Activated effector memory CD4-positive, alpha-beta T cell treated with Interleukin-2 at 50 U/mL for 16 hours (primary cell): ENCODE measurements at places on chromosomes 2 and 18.

- peak; percentile 37 for DNase-seq
Observed at GRCh38 chr18:11851806-11852337, 659 bp downstream of the CHMP1B start.

DNA sequence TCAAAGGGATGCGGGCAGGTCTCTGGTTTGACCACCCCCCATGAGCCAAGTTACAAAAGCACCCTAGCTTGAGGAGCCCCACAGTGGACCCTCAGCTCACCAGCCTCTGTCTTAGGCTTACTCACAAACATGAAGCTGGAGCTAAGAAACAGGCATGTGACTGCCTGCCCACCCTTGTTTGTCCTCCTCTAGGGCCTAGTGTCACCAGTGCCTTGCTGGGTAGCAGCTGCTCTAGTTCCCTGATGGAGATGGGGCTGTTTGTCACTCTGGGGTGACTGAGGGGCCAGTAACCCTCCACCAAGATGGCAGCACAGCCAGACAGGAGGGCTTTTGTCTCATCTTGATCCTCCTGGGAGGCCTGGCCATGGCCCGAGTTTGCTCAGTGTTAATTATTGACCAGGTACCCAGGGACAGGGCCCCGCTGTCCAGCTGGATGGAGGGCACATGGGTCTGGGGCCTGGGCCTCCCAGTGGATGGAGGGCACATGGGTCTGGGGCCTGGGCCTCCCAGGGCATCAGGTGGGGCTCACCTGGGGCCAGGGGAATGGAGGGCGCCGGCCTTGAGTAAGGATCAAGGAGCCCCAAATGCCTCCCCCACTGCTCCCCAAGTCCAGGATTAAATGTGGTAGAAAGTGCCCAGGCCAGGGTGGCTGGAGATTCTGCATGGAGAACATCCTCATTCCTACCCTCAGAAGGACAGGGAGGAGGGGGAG is 185.9 kb upstream of the HAAO start:
- no peak for DNase-seq

GRCh38 chr2:85830645-85831044 is 58.1 kb downstream of the ST3GAL5 start:
- DNase-seq: no peak

DNA sequence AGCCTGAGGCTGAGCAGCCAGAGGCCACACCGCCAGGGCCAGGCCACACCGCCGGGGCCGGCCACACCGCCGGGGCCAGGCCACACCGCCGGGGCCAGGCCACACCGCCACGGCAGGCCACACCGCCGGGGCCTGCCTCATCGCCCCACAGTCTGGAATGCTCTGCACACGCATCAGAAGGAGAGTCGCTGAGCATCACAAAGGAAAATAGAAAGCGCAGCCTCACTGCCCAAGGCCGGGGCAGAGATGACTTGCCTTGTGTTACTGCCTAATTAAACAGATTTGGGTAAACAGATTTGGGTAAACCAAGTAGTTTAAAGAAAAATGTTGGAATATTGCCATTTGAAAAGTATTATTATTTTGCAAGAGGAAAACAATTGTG is 10.4 kb upstream of the NFATC1 start:
- DNase-seq: no peak

DNA sequence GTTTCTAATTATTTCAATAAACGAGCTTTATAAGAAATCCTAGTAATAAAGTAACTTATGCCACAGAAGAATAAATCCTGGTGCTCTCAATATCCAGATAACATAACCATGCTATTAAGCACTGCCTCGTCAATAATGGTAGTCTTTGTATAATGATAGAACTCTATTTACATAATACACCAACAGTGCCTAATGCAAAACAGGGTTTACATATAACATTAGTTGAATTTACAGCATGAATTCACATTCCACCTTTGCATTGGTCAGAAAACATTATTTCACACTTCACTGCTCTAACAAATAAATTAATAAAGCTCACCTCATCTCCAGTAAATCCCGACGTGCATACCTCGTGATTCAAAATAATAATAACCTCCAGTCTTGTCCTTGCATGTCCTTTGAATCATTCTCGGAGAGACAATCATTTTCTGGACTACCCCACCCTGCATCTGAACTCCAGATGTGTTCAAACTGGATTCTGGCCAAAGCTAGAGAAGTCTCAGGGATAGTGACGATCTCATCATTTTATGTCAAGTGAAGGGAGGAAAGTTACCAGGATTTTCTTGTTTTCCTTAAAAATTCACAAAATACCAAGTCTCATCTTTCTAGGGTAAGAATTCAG is 189.2 kb downstream of the NCKAP5 start:
- DNase-seq: no peak

GRCh38 chr2:134190807-134191203 is 63.1 kb upstream of the MGAT5 start:
- no peak for DNase-seq

GRCh38 chr2:37623971-37624900 is 47.2 kb downstream of the CDC42EP3 start:
- no peak for DNase-seq

GRCh38 chr2:168999668-169000213 is 31.4 kb downstream of the ABCB11 start:
- DNase-seq: no peak
